CD4-positive, alpha-beta T cell treated with Interleukin-17A for 1 hour (primary cell): ENCODE measurements at places on chromosomes 7 and 10.

DNA sequence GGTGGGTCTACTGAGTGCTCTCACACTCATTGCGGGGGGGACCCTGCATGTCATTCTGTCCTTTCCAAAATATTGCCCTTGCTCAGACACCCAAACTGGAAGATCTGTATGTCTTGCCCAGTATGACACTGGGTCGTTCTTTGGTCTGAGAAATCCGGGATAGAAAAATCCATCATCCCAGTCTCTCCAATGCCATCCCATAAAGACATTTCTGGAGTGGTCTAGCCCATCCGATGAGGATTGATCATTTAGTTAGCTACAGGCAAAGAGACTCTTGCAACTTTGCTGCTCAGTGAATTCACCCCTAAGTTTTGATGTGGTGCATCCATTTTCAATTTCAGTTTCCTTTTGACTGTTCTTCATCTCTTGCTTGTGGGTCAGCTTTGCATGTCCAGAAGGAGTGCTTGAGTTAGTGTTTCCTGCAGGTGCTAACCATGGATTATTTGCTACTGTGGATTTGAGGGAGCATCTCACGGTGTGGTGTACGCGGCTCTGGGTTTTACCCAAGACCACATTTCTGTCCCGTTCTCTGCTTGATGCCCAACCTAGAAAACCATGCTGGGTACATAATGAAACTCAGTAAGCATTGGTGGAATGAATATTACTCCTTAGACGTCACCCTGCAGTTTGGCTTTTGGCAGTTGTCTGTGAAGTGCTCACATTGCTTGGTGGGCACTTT, 247.0 kb upstream of the MKI67 start:
- no peak for DNase-seq

DNA sequence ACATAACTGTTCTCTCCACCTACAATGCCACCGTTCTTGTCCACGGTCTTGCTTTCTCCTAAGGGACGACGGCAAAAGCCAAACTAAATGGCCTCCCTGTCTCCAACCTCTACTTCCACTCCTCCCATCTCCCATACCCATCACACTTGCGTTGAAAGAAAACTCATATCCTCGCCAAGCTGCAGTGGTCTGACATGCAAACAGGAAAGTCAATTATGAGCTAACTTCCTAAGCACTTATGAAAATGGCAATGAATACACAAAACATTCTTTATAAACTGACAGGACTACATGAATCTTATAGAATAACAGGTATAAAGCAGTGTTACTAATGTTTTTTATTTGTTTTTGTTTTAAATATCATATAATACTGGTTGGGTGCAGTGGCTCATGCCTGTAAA, 46.4 kb downstream of the TYW1B start:
- no peak for DNase-seq

DNA sequence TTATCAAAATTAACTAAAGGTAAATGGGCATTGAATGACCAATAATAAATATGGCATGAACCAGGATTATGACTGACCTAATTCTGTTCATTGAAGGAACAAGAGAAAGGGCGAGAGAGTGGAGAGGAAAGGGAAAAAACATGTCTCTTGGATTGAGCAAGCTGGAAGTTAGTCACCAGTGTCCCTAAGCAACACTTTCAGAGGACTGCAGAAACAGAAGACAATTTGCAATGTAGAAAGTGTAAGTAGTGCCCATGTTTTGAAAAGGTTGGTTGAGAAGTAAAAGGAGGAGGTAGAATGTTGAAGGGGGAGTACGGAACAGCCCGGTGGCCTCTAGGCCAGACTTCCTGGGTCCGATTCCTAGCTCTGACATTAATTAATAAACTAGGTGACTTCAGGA, 94.6 kb downstream of the FAS start:
- DNase-seq: no peak

GRCh38 chr10:132021504-132022143, 39.9 kb upstream of the BNIP3 start:
- no peak for DNase-seq

GRCh38 chr7:31023877-31024276, 28.2 kb upstream of the ADCYAP1R1 start:
- DNase-seq: peak; percentile 33

GRCh38 chr10:75110006-75110632, 1.3 kb upstream of the SAMD8 start:
- no peak for DNase-seq

GRCh38 chr10:62323751-62324150, 50.4 kb upstream of the ZNF365 start:
- DNase-seq: no peak

DNA sequence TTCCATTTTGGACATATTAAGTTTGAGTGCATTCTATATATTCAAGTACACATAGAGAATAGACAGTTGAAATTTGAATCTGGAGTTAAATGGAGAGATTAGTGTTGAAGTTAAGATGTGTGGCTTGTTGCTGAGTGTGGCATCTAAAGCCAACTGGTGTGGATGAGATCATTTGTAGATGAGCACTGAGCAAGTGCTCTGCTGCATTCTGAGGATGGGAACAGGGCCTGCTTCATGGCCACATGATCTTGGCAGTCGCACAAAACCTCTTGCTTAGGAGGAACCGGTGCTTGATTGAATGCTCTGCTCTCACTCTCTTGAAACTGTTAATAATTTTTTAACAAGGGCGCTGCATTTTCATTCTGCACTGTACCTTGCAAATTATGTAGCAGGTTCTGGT, 62.0 kb downstream of the EPDR1 start:
- no peak for DNase-seq

GRCh38 chr7:65554-65953, 126.8 kb upstream of the FAM20C start:
- no peak for DNase-seq

DNA sequence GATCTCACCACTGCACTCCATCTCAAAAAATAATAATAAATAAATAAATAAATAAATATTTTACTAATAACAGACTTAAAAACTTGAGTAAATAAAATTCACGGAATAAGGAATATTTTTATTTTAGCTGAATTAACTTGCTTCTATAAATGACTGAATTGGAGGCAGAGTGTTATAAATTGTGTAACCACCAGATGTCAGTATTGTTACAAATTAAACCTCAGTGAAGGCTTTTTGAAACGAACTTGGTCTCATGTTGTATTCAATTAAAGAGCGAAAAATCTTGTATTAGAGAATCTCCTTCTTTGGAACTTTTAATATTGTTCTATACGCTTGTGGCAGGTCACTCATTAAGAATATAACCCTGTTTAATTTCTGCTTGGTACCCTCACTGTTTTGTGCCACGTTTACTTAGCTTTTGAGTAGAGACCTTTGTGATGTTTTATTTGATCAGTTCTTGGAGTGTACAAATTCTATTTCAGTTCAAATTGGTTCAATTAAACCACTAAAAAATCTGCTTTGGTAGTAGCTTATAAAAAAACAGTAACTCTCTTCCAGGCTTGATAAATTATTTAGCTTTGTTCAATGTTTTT, 45.6 kb upstream of the SCIN start:
- DNase-seq: peak; percentile 49

- no peak for DNase-seq
Measured at GRCh38 chr7:94295850-94296249, 98.8 kb upstream of the COL1A2 start.

- no peak for DNase-seq
Measured at GRCh38 chr7:24729365-24730017, 27.8 kb downstream of the GSDME start.

DNA sequence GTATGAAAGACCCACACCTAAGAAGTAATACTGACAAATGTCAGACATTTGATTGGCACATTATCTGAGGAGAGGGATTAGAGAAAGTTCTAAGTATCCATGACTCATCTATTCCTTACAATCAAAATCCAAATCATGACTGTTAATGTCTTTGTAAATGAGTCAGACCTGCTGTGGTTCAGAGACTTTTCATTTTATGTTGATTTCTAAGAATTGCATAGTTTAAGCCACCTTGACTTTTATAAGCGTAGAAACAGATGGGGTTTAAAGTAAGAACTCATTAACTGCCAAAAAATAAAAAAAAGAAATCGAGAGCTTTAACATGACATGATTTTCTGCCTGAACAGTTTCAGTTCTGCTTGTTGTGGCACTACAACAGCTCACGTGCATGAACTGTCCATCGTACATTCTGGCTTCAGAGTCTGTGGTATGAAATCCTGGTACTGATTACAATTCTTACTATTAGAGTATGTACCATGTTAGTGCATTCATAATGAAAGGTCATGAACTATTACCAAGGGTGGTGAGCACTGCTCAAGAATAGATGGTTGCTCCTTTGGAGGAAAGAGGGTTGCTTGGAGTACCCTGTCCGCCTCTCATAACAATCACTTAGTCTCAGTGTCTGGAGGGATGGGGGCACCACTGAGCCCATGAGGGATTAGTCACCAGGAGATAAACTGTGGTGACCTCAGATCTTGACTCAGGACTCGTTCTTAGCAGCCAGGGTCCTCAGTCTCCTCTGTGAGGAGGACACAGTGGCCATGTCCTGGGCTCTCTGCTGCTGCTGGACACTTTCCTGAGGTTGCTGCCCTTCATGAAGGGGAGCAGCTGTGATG, 42.2 kb downstream of the ACSM6 start:
- no peak for DNase-seq

DNA sequence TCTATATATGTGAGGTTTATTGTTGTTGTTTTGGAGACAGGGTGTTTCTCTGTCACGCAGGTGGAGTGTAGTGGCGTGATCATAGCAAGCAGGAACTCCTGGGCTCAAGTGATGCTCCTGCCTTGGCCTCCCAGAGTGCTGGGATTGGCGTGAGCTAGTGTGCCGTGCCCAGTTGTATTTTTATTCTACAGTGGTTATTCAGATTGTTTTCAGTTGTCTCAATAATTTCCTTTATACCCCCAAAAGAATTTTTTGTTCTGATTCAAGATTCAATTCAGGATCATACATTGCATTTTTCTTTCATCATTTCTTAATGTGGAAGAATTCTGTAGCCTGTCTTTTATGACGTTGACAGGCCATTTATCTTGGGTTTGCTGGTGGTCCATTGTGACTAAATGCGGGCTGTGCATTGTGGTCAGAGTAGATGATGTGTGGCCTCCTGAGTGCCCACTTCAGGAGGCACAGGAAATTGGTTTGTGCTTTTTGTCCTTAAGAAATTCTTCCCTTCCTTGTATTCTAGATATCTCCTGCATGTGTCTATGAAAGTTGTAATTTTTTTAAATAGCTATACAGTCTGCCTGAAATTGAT, 22.9 kb downstream of the RBM33 start:
- DNase-seq: no peak

DNA sequence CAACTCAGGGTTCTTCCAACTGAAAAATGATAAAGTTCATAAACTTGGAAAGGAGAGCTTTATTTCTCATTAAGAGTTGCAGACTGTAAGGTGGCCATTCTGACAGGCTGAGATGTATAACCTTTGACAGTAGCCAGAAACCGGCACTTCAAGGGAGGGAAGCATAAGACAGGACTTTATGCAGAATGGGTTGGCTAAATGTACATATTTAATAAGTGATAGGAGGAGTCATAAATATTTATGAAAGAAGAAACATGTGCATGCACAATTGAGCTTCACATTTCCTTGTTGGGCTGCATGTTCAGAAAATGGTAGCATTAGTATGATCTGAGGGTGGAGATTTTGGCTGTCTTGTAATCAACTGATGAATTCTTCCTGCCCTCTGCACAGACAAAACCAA, 57.1 kb upstream of the ICA1 start:
- DNase-seq: no peak

- DNase-seq: no peak
Measured at GRCh38 chr10:80501381-80501912, 36.3 kb upstream of the SH2D4B start.

DNA sequence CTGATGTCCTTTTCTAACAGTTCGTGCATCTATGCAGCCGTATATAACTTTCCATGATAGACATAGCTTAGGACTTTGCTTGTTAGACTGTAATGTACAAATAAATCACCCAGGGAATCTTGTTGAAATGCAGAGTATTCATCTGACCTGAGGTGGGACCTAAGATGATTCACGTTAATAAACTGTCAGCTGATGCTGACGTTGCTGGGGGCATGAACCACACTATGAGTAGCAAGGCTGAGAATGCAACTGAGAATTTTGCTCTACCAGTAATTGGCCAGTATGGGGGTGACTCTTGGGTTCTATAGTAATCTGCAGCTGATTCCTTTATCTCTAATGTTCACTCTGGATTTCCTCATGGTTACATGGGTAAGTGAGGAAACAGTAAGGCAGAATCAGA, 130.1 kb upstream of the MALRD1 start:
- DNase-seq: no peak

- no peak for DNase-seq
Measured at GRCh38 chr7:134453518-134453917, 5.4 kb downstream of the AKR1B1 start.

DNA sequence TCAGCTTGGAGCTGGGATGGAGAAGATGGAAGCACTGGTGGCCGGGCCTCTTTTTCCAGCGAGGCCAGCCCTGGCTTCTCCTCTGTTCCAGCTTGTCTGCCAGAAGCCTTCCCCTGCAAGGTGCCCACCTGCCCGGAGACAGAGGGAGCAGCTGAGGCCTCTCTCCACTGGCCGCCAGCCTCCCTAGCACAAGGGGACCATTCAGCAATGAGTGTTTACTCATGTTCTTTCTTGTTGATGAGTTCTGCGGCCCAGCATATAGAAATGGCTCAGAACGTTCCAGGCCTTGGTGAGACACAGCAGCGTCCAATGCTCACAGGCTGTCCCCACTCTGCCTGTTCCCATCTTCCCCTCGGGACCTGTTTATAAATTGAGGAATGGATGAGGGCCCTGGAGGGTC, 47.3 kb downstream of the CHST3 start:
- no peak for DNase-seq

DNA sequence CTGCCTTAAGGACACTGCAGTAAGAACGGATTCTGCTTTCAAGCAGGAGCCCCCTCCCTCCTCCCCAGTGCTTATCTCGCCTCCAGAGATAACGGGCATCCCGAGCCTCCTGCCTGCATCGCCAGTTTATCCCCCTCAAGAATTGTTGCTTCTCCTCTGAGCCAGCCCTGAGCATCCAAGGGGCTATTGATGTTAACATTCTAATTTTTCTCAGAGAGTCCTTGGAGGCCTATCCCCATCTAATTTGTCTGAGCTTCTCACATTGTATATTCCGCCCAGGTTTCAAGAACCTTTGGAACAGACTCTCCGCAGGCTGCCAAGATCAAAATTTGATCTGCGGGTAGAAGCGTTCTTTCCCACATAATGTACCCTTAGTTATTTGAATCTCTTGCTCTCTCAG, 180.0 kb downstream of the GFRA1 start:
- DNase-seq: no peak
